ENCODE measurements at places on chromosomes 13 and 19.

DNA sequence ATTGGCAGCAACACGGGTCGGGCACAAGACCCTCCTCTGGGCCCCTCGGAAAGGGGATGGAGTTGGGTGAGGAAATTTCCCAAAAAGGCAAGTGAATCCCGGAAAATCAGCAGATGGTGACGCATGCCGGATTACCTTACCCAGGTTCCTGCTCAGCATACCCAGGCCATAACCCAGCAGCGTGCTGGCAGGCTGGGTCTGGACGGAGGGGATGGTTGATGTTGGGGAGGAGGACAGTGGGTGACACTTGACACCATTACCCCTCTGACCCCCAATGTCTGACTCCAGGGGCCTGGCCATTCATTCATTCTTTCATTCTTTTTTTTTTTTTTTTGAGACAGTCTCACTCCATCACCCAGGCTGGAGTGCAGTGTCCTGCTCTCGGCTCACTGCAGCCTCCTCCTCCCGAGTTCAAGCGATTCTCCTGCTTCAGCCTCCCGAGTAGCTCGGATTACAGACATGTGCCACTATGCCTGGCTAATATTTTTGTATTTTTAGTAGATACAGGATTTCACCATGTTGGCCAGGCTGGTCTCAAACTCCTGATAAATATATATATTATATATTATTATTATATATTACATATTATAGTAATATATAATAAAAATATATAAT, 799 bp downstream of the PVR start:
- DNase-seq: no peak

- DNase-seq: no peak
These were observed 4.9 kb downstream of the ZNF266 start for GRCh38 chr19:9430444-9430843.

- no peak for DNase-seq
These were observed 92.6 kb downstream of the MIPEP start for GRCh38 chr13:23796551-23796950.

GRCh38 chr19:44042147-44042546, 9.7 kb upstream of the ZNF223 start:
- no peak for DNase-seq

- DNase-seq: no peak
These were observed 478 bp downstream of the CLC start for GRCh38 chr19:39737351-39737750.

DNA sequence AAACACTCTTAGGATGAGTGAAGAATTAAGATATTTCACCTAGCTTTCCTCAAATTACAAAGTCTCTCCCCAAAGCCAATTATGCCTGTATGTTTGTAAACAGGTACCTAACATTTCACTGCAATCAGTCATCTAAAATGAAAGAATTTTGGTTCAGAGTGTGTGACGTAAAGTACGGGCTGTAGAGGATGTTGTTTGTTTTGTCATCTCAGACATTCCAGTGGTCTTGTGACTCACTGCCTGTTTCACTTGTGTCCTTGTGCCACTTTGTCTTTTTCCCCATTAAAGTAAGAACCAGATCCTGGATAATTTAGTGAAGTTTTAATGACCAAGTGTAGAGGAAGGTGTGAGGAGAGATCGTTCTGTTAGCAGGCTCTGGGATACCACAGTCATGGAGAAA, 28.6 kb upstream of the EID2 start:
- DNase-seq: no peak

All from activated CD4-positive, alpha-beta memory T cell treated with anti-CD3 and anti-CD28 coated beads, Interleukin-2, amount 10 ng/mL, durations not matched to agents 7 days and 5 days (primary cell).